Sigmoid colon (tissue), 7 donors: ENCODE measurements at places on chromosomes 12 and 14. TPM values are rescaled to one million over a fixed set of nuclear protein-coding genes. Genes with fewer than 3 reads are reported as not detected.

NID2 gene
- total RNA-seq, result 27.3 TPM

KLHL33 gene
- total RNA-seq, result 1.4 TPM

DNA sequence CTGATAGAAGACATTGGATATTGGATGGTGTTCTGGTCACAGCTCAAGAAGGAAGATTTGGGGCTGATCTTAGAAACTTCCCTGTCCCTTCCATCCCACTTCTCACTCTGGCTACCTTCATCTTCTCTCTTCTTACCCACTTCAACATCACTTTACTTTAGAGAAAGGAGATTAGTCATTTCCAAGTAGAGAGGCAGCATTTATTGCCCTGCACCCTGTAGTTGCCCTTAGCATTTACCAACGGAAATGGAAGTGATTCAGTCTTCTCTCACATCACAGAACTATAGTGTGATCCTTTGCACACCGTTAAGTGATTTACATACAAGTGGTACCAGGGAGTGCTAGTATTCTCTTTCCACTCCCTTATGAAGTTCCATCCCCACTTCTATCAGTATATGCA is 52.4 kb downstream of the PHLDA1 start:
- H3K36me3 ChIP-seq, result no peaks in the 10 kb centered on the region
- H3K4me1 ChIP-seq, result no peaks in the 10 kb centered on the region
- no peak for DNase-seq
- H3K4me3 ChIP-seq, result no peak overlapping the region

GRCh38 chr12:123828120-123828519 is 66.0 kb downstream of the DNAH10 start:
- no peaks in the 10 kb centered on the region for H3K4me1 ChIP-seq
- no peak overlapping the region for H3K4me3 ChIP-seq
- H3K36me3 ChIP-seq, result no peaks in the 10 kb centered on the region
- no peak for DNase-seq
- H3K27me3 ChIP-seq, result no peaks in the 10 kb centered on the region

- DNase-seq, result no peak
- peak within 1 kb of the TSS; percentile 46 for H3K4me3 ChIP-seq
- H3K27ac ChIP-seq, result no peak within 1 kb of the TSS
Measured at GRCh38 chr14:94769391-94770250, at the start of gene GSC. GSC (minus strand) TSS chr14:94770113; CDS start chr14:94770015, 98 bp downstream.

- DNase-seq, result no peak
- no peaks in the 10 kb centered on the region for H3K27me3 ChIP-seq
- no peak overlapping the region for H3K4me3 ChIP-seq
Measured at GRCh38 chr12:107129315-107129930, 36.1 kb upstream of the CRY1 start.

- H3K27me3 ChIP-seq, result no peaks in the 10 kb centered on the region
- no peak overlapping the region for H3K4me3 ChIP-seq
- no peak for DNase-seq
Measured at GRCh38 chr12:32134101-32134888, 27.6 kb downstream of the BICD1 start.

GRCh38 chr14:75303381-75303789 is 24.8 kb downstream of the FOS start:
- no peaks in the 10 kb centered on the region for H3K4me1 ChIP-seq
- H3K27me3 ChIP-seq, result no peaks in the 10 kb centered on the region
- H3K36me3 ChIP-seq, result no peaks in the 10 kb centered on the region
- H3K4me3 ChIP-seq, result no peak overlapping the region
- H3K27ac ChIP-seq, result no peak overlapping the region

GRCh38 chr12:17592472-17592871 is 497.5 kb downstream of the RERGL start:
- DNase-seq, result no peak
- no peaks in the 10 kb centered on the region for H3K27me3 ChIP-seq
- H3K4me3 ChIP-seq, result no peak overlapping the region
- H3K27ac ChIP-seq, result no peak overlapping the region
- H3K4me1 ChIP-seq, result no peaks in the 10 kb centered on the region

GRCh38 chr12:101557094-101557493 is 37.7 kb upstream of the MYBPC1 start:
- no peak overlapping the region for H3K4me3 ChIP-seq
- H3K27me3 ChIP-seq, result no peaks in the 10 kb centered on the region
- DNase-seq, result no peak
- no peaks in the 10 kb centered on the region for H3K36me3 ChIP-seq
- no peak overlapping the region for H3K27ac ChIP-seq

- H3K4me1 ChIP-seq, result no peaks in the 10 kb centered on the region
- H3K27ac ChIP-seq, result peak overlapping the region; percentile 50
- H3K27me3 ChIP-seq, result no peaks in the 10 kb centered on the region
- no peaks in the 10 kb centered on the region for H3K36me3 ChIP-seq
- H3K4me3 ChIP-seq, result no peak overlapping the region
Measured at GRCh38 chr12:38555620-38556591, 239.3 kb downstream of the ALG10B start.

GLIPR1L2 gene
- total RNA-seq, result not detected

DNA sequence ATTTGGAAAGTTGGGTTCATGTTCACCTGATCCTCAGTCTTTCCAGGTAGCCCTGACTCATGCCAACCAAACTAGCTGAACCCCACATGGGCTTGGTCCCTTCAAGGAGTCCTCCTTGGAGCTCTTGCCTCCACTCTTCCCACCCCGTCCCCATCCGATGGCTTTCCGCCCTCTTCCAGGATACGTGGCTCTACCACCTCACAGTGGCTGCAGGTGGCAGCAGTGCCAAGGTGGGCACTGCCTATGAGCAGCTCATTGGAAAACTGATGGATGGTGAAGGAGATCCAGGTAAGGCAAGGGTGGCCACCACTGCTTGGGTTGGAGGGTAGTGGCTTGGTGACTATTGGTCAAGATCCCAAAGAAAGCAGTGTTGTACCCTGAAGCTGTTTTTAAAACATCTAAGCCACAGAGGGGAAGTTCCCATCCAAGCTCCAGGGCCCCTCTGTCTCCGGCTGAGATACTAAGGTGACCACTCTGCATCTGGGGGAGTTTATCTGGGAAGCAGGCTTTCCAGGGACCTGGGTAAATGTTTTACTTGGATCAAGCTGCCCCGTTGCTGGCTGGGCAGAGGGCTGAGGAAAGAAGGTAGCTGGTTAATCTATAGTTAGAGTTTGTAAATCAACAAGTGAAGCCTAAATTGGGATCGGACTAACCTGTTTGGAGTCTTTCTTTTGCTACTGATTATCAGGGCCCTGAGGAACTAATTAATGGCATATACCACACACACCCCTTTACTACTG is 23.7 kb downstream of the PIGH start:
- H3K36me3 ChIP-seq, result no peaks in the 10 kb centered on the region
- H3K27me3 ChIP-seq, result no peaks in the 10 kb centered on the region
- H3K4me1 ChIP-seq, result no peaks in the 10 kb centered on the region
- DNase-seq, result peak; percentile 13
- no peak overlapping the region for H3K4me3 ChIP-seq

KRT73 gene
- not detected for total RNA-seq

ZDHHC22 gene
- 0.49 TPM for total RNA-seq

- H3K4me3 ChIP-seq, result no peak overlapping the region
- H3K36me3 ChIP-seq, result no peaks in the 10 kb centered on the region
- no peaks in the 10 kb centered on the region for H3K27me3 ChIP-seq
- peaks cover 29% of the 10 kb centered on the region for H3K4me1 ChIP-seq
Measured at GRCh38 chr12:104282109-104282508, 21.4 kb upstream of the EID3 start.

GRCh38 chr14:100066962-100067361 is 1.7 kb downstream of the EVL start:
- DNase-seq, result no peak
- no peak overlapping the region for H3K4me3 ChIP-seq
- H3K36me3 ChIP-seq, result no peaks in the 10 kb centered on the region
- H3K4me1 ChIP-seq, result no peaks in the 10 kb centered on the region
- no peaks in the 10 kb centered on the region for H3K27me3 ChIP-seq

DNA sequence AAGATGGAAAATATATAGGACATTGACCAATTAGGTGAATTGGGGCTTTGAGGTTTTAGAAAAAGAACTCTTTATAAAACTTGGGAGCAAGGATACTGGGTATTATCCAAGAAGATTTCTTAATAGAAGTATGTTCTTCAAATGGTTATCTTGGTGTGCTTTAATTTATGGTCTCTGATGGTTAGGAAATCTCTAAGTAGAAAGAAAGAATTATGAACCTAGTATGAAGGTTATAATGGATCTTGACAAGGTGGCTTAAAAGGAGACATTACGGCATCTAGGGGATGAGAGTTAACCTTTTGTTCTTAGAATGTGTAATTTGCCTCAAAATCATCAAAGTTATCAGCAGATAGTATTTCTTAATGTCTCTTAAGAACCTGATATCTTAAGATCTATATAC is 210.4 kb upstream of the PRICKLE1 start:
- H3K27me3 ChIP-seq, result no peaks in the 10 kb centered on the region
- H3K4me1 ChIP-seq, result no peaks in the 10 kb centered on the region
- H3K36me3 ChIP-seq, result no peaks in the 10 kb centered on the region
- no peak for DNase-seq
- no peak overlapping the region for H3K27ac ChIP-seq
- no peak overlapping the region for H3K4me3 ChIP-seq

DNA sequence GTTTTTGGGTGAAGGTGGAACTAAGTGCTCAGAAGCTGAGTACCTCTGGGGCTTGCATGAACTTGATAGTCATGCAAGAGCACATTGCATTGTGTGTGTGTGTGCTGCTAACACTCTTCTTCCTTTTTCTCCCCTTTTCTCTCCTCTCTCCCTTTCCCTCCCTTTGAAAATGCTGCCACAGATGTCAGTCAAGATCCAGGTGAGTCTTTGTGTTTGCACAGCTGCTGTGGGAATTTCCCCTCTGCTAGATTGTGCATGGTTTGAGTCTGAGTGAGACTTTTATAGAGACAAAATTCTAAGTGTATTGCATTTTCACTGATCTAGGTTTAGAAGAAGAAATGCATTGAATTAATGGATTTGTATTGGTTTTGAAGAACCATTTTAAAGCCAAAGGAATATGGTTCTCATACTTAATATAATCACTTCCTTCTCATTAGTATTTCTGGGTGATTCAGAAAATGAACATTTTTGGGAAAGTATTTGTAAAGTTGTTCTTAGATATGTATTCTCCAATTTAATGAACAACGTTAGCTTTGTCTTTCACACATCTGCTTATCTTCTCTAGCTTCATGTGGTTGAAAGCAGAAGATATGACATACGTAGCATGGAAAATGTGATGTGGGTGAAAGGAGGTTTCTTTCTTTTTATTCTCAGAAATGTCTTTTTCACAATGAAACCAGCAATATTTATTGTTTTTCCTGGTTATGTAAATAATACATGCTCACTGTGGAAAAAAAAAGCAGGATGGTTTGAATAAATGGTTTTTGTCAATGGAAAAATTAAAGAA is 108.5 kb downstream of the NRXN3 start:
- no peaks in the 10 kb centered on the region for H3K27me3 ChIP-seq
- no peak overlapping the region for H3K4me3 ChIP-seq
- H3K27ac ChIP-seq, result no peak overlapping the region
- H3K36me3 ChIP-seq, result no peaks in the 10 kb centered on the region
- no peak for DNase-seq

DNA sequence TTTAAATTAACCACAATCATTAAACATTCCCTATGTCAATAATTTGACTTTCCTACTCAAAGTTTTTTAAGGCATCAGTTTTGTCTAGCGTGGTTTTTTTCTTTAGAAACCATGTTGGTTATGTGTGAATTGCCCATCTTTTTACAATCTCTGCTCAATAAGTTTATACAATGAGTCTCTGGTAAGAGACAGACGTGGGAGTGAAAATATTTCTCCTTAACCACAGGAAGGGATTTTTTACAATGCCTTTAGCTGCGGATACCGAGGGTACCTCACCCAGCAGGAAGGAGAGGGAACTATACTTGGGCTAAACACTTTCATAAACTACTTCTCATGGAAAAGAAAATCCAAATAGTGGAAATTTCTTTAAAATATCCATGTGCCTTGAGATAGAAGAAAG is 191.4 kb upstream of the BCL2L14 start:
- no peaks in the 10 kb centered on the region for H3K4me1 ChIP-seq
- no peak for DNase-seq
- no peaks in the 10 kb centered on the region for H3K27me3 ChIP-seq
- H3K36me3 ChIP-seq, result peaks cover 7% of the 10 kb centered on the region
- no peak overlapping the region for H3K4me3 ChIP-seq
- H3K27ac ChIP-seq, result peak overlapping the region; percentile 88

DNA sequence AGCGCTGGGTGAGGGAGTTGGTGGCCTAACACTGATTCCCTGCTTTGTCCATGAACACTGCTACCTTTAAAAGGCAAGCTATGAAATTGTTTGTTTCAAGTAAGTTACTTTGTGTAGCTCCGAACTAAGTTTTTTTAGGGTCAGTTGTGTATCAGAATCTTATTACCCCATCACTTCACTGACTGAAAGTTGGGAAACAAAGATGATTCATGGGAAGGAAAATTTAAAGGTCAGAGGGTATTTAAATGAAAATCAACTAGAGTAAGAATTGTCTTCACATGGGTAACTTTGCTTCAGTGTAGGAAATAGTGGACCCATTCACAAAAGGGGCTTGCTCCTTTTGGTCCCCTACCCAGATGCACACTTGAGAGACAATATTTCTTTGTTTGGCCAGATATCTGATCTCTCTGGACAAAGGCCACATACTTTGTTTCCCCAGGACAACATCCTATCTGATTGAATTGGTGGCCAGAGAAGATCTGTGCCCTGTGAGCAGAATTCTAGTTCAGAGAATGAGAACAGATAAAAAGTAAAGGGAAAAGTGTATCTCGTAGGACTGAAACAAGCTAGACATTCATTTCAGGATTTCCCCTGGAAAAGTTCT is 53.5 kb downstream of the RAB35 start:
- no peak overlapping the region for H3K27ac ChIP-seq
- H3K4me3 ChIP-seq, result no peak overlapping the region
- no peaks in the 10 kb centered on the region for H3K4me1 ChIP-seq
- DNase-seq, result no peak
- H3K36me3 ChIP-seq, result no peaks in the 10 kb centered on the region

- no peaks in the 10 kb centered on the region for H3K27me3 ChIP-seq
- no peaks in the 10 kb centered on the region for H3K36me3 ChIP-seq
- H3K4me3 ChIP-seq, result peak overlapping the region; percentile 46
Measured at GRCh38 chr12:56763753-56764657, 881 bp downstream of the HSD17B6 start.

ZNF219 gene
- 38.2 TPM for total RNA-seq

GRCh38 chr12:51246254-51246853 is 7.7 kb downstream of the DAZAP2 start:
- no peaks in the 10 kb centered on the region for H3K27me3 ChIP-seq
- no peak overlapping the region for H3K4me3 ChIP-seq
- H3K27ac ChIP-seq, result no peak overlapping the region
- peaks cover 14% of the 10 kb centered on the region for H3K36me3 ChIP-seq

DNA sequence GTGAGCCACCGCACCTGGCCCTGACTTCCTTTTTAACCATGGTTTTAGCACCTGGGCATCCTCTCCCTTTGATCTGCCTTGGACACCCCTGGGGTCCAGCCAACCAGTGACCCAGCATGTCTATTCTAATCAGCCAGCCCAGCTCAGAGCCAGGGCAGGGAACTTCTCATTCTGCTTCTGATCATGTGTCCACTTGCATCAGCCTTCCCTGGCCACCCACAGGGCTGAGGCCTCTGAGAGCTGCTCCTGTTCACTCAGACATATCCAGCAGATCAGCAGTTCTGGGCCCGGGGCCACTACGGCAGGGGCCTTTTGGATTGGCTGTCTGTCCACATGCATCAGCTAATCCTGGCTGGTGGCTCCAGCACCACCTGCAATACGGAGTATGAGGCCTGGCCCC is 117.9 kb upstream of the MAP1LC3B2 start:
- no peak overlapping the region for H3K27ac ChIP-seq
- no peaks in the 10 kb centered on the region for H3K36me3 ChIP-seq
- no peak overlapping the region for H3K4me3 ChIP-seq
- no peak for DNase-seq
- no peaks in the 10 kb centered on the region for H3K27me3 ChIP-seq
